Jurkat, Clone E6-1 (cell line): ENCODE measurements at places on chromosomes 2 and 18.

GRCh38 chr18:22974707-22975106, 41.6 kb downstream of the RBBP8 start:
- DNase-seq: no peak

DNA sequence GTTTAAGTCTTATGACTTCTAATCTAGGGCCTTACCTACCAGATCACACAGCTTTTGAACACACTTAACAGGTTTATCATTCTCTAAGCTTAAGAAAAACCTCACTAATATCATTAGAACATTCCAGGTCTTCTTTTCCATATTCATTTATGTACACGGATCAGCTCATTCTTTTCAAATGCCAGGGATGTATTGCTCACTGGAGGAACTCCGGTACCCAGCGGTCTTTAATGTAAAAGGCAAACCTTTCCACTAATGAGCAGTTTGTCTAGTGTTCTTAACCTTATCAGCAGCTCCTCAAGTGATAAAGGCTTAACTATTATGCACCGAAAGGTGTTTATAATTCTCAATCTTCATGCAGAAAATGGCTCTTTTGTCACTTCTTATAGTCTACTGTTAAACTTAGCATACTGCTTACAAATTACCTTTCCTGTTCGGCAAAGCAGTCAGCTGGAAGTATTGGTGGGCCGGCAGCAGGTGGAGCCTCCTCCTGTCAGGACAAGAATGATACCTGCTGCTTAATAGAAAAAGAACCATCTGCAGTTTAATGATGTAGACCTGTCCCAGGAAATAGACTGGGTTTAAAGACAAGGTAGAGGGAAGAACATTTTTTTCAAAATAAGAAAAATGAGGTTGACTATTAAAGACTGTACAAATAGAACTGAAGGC, 142.7 kb downstream of the FIGN start:
- DNase-seq: no peak

DNA sequence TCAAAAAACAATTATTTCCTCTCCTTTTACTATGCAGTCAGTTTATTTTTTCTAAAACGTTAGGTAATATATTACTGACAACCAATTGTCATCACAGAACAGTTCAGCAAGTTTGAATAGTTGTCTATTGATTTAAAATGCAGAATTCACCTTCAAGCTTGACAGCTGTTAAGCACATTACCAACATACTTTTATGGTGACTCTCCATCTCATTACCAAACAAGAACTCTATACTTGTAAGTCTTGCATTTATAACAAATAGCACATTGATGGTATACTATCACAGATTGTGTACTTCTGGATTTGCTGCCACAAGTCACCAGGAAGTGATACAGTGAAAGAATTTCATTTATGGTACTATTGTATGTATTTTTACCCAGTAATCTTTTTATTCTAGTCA, 99.4 kb upstream of the PPP1CB start:
- no peak for DNase-seq

- no peak for DNase-seq
Observed at GRCh38 chr18:58955001-58955400, 90.3 kb downstream of the ZNF532 start.

- DNase-seq: no peak
Observed at GRCh38 chr2:182713601-182714000, 2.5 kb upstream of the DNAJC10 start.

DNA sequence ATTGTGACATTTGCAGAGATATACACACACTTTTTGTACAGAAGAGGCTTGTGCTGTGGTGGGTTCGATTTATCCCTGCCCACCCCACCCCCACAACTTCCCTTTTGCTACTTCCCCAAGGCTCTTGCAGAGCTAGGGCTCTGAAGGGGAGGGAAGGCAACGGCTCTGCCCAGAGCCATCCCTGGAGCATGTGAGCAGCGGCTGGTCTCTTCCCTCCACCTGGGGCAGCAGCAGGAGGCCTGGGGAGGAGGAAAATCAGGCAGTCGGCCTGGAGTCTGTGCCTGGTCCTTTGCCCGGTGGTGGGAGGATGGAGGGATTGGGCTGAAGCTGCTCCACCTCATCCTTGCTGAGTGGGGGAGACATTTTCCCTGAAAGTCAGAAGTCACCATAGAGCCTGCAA, 40.0 kb downstream of the STEAP3 start:
- DNase-seq: no peak
